ENCODE measurements at places on chromosomes 16 and 17.
A peak's percentile ranks its signal among the peaks of the same experiment; 100 is the strongest.

- no peak for ATAC-seq
These were observed 35.2 kb downstream of the MBTD1 start for GRCh38 chr17:51224402-51225262.

DNA sequence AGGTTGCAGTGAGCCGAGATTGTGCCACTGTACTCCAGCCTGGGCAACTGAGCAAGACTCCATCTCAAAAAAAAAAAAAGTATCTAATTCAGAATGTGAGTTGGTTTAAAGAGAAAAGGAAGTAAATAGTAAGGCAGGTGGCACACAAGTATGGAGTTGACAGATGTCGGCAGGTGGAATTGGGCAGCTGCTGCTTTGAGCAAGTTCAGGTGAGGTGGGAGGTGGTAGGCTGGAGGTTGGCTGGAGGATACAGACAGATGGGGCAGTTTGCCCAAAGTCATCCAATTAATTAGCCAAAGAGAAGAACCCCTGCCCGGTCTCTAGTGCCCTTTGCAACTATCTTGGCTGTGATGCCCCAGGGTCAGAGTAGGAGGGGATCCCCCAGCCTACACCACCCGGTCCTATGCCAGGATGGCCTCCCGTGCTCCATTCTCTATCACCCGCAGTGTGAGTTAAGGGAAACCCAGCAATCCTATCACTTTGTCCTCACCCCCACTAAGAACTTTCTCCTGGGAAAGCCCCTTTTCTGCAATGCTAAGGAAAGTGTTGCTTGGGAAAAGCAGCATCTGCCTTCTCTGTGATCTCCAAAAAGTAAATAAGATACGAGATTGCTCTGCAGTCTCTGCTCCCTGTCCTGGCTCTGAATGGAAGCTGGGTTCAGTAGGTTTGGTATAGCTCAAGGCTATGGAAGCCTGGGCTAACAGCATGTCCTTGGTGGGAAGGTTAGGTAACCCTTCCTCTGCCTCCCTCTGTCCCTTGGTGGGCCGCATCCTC is 32.2 kb downstream of the SLC12A3 start:
- ATAC-seq: no peak

- ATAC-seq: peak; percentile 25
These were observed 46.8 kb downstream of the ZFPM1 start for GRCh38 chr16:88499836-88500251.

GRCh38 chr16:4048481-4048880 is 67.8 kb downstream of the ADCY9 start:
- ATAC-seq: no peak

GRCh38 chr17:43573579-43574321 is 27.6 kb upstream of the ETV4 start:
- no peak for ATAC-seq

Measured in stimulated activated memory B cell treated with anti-CD40 and anti-IgM and Interleukin-4, amounts not matched to agents 10 μg/mL and 1 μg/mL and 100 μg/mL, for 72 hours (primary cell).